Stimulated activated CD8-positive, alpha-beta memory T cell treated with anti-CD3 and anti-CD28 coated beads, Interleukin-7, amount 100 ng/mL, for 24 hours (primary cell): ENCODE measurements at places on chromosomes 7 and 10.

DNA sequence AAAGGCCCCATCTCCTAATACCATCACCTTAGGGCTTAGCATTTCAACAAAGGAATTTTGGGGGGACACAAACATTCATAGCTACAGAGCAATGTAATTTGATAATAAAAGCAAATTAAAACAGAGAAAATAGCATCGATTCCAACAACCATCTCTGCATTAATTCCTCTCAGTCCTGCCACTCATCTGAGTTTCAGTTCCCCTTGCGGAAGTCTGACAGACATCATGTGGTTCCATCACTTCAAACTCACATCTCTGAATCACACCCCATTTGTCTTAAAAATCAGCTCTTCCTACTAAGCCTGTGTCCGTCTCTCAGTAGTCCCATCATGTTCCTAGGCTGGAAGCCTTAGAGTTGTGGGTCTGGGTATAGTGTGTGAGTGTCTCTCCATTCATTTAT is 3.6 kb downstream of the ADCK2 start:
- no peak for DNase-seq

GRCh38 chr7:1919539-1920265 is 249.6 kb downstream of the ELFN1 start:
- DNase-seq = no peak

DNA sequence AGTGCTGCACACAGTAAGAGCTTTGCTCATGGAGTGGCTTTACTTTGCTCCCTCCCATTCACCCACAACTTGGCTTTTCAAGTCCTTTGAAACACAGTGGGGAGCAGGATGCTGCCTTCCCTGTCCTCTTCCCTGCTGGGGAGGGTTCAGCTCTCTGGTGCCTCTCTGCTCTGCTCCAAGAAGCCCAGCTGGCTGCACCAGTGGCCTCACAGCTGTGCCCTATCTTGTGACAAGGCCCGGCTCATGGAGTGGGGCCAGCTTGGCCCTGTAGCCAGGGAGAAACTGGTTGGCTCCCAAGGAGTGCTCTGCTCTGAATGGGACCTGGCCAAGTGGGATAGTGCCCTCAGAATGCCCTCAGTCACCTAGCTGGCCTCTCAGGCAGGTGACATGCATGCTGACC is 212.3 kb upstream of the ZMIZ1 start:
- no peak for DNase-seq

DNA sequence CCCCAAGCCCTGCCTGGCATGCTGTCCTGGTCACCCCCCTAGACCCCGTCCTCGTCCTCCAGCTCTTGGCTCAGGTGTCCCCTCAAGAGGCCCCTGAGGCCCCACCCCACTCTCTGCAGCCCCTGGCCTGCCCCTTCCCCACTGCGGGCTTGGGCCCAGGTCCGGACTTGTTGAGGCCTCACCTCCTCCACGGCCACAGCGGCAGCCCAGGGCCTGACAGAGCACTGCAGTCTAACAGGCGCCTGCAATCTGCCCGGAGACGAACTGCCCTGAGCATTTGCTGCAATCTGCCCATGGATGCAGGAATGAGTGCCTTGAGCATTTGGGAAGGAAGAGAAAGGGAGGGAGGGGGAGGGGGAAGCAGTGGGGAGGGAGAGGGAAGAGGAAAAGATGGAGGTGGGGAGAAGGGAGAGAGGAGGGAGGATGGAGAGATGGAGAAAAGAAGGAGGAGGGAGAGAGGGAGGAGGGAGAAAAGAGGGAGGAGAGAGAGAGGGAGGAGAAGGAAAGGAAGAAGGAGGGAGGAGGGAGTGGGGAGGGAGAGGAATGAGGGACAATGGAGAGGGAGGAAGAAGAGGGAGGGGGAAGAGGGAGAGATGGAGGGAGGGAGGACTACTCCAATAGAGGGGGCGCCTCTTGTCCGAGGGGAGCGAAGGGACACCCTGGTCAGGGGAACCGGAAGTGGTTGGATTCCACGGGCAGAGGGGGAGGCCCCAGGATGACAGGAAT is 73.9 kb downstream of the PDGFA start:
- no peak for DNase-seq

DNA sequence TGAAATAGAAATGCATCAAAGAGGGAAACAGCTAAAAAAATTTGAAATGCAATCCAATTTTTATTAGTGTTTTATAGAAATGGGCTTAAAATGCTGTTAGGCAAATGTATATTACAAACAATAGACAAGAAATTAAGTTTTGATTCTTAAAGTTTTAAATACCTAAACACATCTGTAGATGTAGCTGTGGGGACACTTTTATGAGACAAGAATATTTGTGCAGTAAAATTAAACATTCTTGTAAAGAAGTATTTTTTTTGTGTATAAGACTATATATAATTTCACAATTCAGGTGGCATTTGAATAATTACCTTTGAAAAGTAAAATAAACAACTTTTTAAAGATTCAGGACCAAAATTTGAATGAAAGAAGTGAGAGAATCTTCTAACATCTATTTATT is 1015.9 kb downstream of the REEP3 start:
- no peak for DNase-seq

GRCh38 chr7:44144968-44145478 is 3.9 kb upstream of the MYL7 start:
- DNase-seq = no peak

GRCh38 chr7:40482845-40483244 is 348.0 kb downstream of the SUGCT start:
- DNase-seq = no peak

GRCh38 chr10:121617176-121617575 is 18.9 kb upstream of the FGFR2 start:
- no peak for DNase-seq

DNA sequence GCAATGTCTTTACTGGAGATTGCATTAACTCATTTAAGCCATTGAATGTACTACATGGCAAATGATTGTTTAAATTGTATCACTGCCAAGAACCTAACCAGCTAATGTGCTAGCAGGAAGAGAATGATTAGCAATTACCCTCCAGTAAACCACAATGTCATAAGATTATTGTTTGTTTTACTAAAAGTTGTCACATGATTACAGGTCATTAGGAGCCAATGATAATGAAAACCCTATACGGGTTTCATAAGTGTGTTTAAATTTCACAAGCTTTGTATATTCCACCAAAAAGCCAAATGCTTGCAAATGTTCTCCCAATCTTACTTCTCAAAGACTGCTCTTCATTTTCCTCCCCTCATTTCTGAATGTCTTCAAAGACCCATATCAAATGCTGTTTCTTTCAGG is 76.5 kb upstream of the PPP1R3C start:
- no peak for DNase-seq

- DNase-seq = no peak
These were observed 40.3 kb upstream of the ANK3 start for GRCh38 chr10:60430017-60430416.

GRCh38 chr10:130194991-130195645 is 58.9 kb downstream of the GLRX3 start:
- DNase-seq = no peak

DNA sequence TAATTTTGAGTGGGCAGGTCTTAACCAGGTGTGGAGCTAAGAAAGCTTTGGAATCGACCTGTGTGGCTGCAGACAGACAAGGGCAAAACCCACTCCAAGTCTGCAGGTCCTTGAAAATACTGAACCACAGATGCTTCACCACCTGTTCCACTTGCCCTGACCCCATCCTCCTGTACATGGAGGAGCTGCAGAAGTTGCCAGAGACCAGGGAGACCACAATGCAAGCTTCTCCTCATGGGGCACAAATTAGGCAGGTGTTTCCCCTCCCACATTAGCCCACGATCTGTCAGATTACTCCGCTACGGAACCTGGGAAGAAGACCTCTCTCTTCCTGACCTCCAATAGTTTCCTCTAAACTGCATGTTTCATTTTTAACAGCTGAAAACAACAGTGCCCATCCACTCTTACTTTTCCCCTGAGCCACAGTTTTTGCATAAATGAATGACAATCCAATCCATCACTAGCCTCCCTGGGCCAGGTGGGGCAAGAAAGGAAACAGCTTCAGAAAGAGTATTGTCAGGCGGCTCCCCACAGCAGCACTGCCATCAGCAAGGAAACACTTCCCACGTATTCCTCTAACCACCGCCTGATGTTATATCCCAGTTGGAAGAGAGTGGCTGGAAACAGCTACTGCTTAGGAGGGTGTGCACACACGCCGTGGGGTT is 141.6 kb downstream of the PRKAG2 start:
- DNase-seq = no peak

DNA sequence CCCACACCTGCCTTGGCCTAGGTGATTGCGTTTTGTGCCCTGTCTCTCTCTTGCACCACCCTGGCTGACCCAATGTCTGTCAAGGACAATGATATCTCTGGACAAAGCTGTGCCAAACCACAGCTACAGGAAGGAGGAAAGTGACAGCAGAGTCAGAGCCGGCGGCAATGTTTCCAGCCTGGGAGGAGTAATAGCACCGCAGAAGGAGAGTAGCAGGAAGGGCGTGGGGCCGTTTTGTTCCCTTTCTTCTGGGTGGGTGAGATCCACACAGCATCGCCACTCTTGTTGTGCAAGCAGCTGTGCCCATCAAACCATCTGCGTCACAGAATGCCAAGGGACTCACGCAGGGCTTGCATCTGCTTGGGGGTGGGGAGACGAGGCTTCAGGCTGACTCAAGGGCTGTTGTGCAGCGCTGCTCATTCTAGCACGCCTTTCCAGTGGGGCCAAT is 341.6 kb upstream of the AUTS2 start:
- DNase-seq = no peak

- no peak for DNase-seq
These were observed 8.8 kb upstream of the C10orf71 start for GRCh38 chr10:49290131-49290530.

- DNase-seq = no peak
These were observed 57.1 kb upstream of the VSTM2A start for GRCh38 chr7:54485044-54485443.

DNA sequence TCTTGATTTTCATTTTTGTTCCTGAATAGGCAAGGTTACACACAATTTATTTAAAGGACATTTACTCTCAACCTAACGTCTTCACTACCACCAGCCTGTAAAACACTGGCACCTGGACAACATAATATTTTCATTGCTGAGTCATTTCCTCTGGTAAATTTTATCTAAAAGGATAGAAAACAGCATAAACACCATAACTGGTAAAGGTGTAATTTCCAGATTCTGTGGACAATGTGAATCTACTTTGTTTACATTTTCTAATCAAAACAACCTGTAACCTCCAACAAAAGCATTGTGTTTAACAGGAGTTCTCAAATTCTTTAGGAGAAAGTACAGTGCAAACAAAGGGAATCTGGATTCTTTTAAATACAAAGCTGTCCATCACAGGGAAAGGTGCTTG is 472.0 kb upstream of the AKR1E2 start:
- DNase-seq = no peak

DNA sequence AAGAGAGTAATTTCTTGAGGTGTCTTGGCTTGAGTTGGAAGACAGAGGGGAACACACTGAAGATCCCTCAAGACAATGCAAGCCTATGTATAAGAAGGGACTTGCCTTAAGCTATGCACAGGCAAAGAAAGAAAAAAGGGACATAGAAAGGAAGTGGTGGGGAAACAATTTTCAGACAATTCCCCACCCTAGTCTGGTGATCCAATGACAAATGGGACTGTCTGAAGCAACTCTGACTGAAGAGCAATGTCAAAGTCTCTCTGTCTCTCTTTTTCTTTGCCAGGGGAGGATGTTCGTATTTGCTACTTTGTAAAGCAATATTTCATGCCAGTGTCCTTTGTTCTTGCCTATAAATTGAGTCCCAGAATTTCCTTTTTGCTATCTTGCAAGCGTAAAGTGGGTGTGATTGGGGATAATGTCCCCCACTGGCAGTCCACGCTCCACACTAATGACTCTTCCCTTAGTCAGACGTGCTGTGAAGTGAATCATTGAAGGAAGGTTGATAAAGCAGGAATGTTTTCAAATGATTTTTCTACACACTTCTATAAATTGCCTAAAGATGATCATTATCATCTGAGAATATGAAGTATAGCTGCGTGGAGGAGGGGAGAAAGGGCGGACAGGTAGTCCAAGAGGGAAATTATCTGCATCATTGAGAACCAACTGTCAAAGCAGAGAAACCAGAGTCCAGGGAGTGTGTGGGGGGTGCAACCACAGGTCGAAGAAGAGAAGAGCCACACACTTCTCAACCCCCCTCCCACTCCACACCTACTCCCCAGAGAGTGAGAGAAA is 243.8 kb upstream of the ETV1 start:
- no peak for DNase-seq

- DNase-seq = no peak
These were observed 40.1 kb downstream of the IQUB start for GRCh38 chr7:123494193-123494796.

DNA sequence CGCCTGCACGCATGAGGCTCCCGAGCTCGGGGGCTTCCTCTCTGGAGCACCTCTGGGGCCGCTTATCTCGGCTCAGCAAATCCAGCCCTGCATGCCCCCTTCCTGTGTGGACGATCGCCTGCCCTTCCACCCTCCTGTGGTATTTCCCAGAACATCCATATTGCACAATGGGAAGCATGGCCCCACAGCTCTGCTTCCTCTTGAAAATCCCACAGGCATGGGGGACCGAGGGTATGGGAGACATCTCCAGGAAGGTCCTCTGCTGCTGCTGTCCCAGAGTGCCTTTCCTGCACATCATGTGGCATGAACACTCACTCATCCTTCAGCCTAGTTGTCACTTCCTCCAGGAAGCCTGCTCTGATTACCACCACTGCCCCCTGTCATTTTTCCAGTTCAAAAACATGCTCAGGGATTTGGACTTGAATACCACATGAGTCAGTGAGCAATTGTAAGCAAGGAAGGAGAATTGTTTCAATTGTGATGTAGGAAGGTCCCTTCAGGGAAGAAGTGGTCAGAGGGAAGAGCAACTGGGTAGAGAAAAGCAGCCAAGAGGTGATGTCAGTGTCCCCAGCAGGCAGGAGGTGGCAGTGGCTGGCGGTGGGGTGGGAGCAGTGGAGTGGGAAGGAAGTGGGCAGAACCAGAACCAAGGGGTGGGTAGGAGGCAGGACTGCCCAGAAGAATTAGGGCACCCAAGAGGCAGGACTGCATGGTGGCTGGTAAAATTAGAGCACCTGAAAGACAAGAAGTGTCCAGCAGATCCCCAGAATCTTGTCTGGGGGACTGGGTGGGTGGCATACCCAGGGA is 67.5 kb upstream of the ZMIZ1 start:
- no peak for DNase-seq

GRCh38 chr10:77925410-77925794 is 1.2 kb downstream of the DLG5 start:
- DNase-seq = no peak

- DNase-seq = no peak
These were observed 335.6 kb downstream of the ADK start for GRCh38 chr10:74486659-74487058.

GRCh38 chr7:101856473-101857357 is 39.3 kb downstream of the CUX1 start:
- DNase-seq = peak; percentile 58

DNA sequence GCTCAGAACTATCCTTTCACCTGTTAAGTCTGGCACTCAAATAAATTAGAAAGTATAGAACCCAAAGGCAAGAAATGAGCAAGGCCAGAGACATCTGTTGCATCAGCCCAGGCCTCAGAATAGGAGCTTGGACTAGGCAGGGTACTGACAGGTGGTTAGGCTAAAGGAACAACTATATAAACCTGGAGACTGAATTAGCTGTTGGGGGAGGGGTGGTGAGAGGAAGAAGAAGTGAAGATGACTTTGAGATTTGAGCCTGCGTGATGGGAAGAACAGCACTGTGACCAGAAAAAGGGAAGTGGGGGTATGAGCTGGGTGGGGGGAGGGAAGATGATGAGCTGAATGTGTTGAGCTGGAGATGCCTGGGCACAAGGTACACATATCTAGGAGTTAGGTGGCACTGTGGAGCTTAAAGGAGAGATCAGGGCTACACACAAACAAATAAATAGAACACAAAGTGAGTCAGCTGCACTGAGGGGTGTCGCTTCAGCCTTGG is 244.7 kb downstream of the PTEN start:
- no peak for DNase-seq
